ENCODE measurements at places on chromosomes 13 and 19. TPM values are rescaled to one million over a fixed set of nuclear protein-coding genes. Genes with fewer than 3 reads are reported as not detected.

Gene MAST1
- total RNA-seq = 65.7 TPM

- no peak for DNase-seq
These were observed at the start of gene NPHS1 for GRCh38 chr19:35852029-35852780. TSS of gene NPHS1 (minus strand) at chr19:35852504. CDS start at chr19:35851837, 667 bp downstream.

Gene KL
- total RNA-seq = 1.5 TPM

DNA sequence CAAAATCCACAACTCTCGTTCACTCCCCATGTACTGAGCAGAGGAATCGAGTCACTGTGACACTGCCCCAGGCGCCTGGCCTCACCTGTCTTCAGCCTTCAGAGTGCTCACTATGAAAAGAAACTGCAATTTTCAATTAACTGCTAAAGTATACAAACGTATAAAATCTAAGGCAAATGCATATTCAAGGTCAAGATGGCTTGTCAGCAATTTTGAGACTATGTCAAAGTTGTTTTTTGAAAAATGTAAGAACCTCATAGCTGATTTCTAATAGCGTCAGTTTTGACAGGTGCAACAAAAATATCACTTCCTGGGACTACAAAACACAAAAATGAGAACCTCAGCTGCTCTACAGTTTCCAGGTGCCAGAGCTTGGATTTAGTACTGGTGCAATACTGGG, 31.4 kb downstream of the TUBGCP3 start:
- DNase-seq = no peak

GRCh38 chr19:31351056-31351854, 2.0 kb upstream of the TSHZ3 start:
- DNase-seq = no peak

DNA sequence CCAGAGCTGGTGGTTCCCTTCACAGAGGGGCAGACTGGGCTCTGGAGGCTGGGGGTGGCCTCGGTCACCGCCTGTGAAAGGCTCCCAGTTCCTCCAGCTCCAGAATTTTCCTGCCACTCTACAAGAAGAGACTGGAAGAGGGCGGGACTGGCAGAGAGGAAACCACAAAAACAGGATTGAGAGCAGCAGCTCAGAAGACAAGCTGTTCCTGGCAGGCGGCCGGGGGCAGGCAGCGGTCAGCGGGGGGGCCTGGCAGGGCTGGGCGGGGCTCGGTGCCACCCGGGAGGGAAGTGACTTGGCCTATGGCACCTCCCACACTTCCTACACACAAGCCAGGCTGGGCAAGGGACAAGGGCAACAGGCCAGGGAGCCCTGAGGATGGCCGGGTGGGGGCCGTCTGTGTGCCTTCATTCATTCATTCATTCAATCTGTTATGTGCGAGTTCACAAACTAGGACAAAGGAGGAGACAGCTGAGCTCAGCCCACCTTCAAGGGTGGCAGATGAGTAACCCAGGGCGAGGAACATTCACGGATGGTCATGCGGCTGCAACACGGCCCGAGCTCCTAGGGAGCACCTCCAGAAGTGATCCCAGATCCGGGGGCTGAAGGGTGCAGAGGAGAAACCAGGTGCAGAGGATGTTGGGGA, 16.9 kb upstream of the BTBD2 start:
- peak; percentile 92 for DNase-seq

DNA sequence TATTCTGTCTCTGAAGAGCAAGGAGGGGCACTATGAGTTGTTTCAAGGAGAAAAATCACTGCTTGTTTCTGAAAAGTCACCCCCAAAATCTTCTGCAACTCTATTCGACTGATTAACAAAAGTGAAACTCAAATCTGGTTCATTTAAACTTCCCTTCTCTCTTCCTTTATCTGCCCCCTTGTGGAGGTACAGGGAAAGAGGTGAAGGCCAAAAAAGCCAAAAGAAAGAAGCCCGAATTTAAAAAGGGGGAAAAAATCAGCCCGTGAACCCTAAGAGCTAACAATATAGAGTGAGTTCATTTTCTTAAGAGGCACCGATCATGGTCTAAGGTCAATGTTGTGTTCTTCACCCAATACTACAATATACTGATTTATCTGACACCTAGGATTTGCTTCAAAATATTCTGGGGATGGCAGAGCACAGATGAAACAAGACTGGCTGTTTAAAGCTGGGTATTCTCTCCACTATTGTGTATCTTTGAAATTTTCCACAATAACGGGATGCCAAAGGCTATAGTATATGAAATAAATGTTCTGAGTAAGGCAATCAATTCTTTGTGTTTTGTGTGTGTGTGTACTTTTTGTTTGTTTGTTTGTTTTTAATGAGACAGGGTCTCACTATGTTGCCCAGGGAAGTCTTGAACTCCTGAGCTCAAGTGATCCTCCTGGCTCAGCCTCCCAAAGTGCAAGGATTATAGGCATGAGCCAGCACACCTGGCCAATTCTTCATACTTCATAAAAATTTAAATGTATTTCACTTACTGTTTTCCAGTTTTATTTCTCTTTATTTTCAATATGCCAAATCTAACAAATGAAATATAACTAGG, 55.0 kb upstream of the EEF1AKMT1 start:
- peak; percentile 29 for DNase-seq

Gene KLK12
- total RNA-seq = not detected

DNA sequence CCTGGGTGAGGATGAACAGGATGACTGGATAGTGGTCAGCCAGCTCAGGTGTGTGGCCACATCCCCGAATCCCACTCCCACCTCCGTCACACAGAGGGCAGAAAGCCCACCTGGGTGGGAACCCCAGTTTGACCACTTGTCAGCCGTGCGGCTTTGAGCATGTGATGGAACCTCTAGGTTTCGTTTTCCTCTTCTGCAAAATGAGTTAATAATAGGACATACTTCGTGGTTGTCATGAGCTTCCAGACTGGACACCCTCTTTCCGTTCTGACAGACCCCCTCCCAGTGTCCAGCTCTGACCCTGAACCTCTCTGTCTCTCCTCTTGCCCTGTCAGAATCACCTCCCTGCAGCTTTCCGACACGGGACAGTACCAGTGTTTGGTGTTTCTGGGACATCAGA, 1.8 kb downstream of the AXL start:
- DNase-seq = no peak

Gene KIR3DL2
- total RNA-seq = not detected

GRCh38 chr19:49355909-49356353, 6.3 kb downstream of the TEAD2 start:
- DNase-seq = no peak

DNA sequence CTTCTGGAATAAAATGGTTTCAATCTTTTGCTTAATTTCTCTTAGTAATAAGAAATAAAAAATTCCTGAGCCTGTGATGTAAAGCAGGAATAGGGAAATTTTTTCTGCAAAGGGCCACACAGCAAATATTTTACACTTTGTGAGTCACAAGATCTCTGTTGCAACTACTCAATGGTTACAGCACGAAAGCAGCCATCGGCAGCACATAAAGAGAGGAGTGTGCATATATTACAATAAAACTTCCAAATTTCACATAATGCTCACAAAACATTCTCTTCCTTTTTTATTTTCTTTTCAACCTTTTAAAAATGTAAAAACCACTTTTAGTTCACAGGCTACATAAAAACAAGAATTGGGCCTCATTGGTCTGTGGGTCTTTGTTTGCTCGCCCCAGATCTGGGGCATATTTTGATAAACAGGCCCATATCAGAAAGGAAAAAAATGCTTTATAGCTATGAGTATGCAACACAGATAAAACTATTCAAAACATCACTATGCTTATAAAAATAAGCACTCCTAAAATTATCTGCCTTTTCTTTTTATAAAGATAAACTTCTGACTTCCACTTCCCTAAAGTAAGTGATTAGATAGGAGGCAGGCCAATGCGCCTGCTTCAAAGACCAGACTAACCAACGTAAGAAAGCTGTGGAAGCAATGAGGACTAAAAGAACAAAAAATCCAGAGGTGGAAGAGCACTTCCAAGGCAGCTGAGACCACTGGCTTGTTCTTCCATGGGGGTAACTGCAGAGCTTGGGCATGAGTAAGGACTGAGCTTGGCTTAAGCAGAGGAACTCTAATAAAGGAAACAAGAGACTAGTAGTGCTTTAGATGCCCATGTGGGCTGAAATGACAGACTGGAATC, 26.5 kb downstream of the MYCBP2 start:
- no peak for DNase-seq

DNA sequence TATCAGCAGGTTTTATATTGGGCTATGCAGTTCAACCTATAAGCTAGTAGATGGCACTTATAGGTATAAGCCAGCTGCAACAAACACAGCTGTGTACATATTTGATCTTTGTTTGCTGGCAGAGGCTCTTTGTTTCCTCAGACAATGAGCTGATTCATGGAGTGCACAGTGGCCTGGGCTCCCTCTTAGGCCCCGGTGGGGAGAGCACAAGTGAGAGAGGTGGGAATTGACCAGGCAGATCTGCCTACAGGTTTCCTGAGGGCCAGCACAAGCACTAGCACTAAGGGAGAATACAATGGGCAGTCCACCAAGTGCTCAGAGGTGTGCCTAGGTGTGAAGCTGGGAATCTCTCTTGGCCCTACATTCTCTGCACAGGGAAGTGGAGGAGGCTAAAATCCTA, 1390.7 kb downstream of the SLITRK5 start:
- no peak for DNase-seq

Gene ZIC2
- 79.8 TPM for total RNA-seq

Gene PSG3
- total RNA-seq = 0.36 TPM

GRCh38 chr19:54173951-54174834, 1.2 kb upstream of the TMC4 start:
- no peak for DNase-seq

Gene MYPOP
- total RNA-seq = 1.5 TPM

Gene RASAL3
- total RNA-seq = 0.64 TPM

Gene PPM1N
- total RNA-seq = not detected

- no peak for DNase-seq
These were observed 39.7 kb downstream of the ERICH6B start for GRCh38 chr13:45575830-45576180.

Gene TNFSF9
- total RNA-seq = 1.2 TPM

All from cerebellum (tissue), 4 donors.